ENCODE measurements at places on chromosomes 12 and 14.

DNA sequence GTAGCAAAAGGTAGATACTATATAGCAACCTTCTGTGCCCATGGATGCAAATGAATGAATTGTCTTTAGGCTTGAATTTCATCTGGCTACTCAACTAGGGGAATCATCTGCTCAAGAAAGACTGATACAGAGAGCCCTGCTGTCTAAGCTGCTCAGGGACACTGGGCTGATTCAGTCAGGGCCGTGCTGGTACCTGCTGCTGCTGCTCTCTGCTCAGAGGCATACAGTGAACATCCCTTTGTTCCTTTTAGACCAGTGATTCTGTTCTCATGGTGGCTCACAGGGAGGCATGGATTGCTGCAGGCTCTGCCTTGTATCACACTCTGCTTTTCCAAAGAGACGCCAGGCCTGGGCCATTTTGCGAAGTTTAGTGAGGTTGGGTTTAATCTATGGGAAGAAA, 14.1 kb downstream of the EIF2B2 start:
- DNase-seq, result no peak

- DNase-seq, result no peak
These were observed 695 bp upstream of the TNFAIP2 start for GRCh38 chr14:103122585-103122946.

DNA sequence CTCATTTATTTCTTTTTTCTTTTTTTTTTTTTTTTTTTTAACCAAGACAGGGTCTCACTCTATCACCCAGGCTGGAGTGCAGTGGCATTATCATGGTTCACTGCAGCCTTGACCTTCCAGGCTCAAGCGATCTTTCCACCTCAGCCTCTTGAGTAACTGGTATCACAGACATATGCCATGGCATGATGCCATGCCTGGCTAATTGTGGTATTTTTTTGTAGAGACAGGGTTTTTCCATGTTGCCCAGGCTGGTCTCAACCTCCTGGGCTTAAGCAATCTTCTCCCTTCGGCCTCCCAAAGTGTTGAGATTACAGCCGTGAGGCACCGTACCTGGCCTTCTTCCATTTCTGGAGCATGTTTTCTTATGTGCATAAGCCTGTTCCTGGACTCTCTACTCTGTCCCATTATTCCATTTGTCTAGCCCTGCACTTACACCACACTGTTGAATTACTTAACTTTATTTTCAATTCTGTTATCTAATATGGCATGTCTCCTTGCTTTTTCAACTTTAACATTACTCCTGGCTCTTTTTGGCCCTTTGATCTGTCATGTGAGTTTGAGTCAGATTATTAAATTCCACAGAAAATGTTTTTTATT, 47.9 kb upstream of the PTGDR start:
- no peak for DNase-seq

- DNase-seq, result no peak
These were observed 912 bp downstream of the PSME1 start for GRCh38 chr14:24136684-24137528.

DNA sequence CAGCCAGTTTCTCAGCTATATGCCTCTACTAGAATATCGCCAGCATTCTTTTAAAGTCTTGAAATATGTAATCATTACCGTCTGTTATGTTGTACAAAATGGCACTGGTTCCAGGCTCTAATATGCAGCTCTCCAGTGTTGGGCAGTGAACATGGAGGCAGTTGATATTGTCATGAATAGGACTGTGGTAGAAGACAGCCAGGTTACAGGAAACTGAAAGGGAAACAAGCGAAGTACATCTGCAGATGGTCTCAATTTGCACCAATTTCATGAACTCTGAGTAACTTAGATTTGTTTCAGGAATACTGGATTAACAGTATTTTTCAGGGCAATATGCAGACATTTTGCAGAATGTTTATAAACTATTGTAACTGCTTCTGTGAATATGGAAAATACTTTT, 13.4 kb upstream of the KLHL42 start:
- DNase-seq, result no peak

Data from progenitor cell of endocrine pancreas (in vitro differentiated cells).